Heart left ventricle (tissue), 16 donors: ENCODE measurements at places on chromosomes 2 and 18.

DNA sequence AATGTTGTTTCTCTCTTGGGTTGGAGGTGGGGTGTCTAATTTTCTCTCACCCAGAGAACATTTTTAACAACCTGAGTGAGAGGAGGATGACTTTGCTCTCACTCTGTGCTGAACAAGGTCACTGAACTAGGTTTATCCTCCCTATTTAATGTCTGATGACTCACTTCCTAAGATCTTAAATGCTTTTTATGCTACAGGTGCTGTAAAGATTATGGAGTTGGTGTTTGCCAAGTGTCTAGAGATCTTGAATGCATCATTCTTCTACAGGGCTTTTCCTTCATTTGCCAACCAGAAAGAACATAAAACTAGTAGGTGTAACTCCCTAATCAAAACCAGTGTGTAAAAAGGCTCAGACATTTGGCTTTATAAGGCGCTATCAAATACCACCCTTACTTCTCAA, 350.5 kb upstream of the ETAA1 start:
- DNase-seq = no peak
- no peaks in the 10 kb centered on the region for H3K4me1 ChIP-seq
- no peak overlapping the region for H3K4me3 ChIP-seq
- no peak overlapping the region for H3K27ac ChIP-seq
- no peaks in the 10 kb centered on the region for H3K36me3 ChIP-seq

GRCh38 chr18:37282386-37283037, 283.1 kb downstream of the CELF4 start:
- no peak overlapping the region for H3K4me3 ChIP-seq
- no peak for DNase-seq
- no peaks in the 10 kb centered on the region for H3K36me3 ChIP-seq
- no peaks in the 10 kb centered on the region for H3K4me1 ChIP-seq
- no peak overlapping the region for H3K27ac ChIP-seq

DNA sequence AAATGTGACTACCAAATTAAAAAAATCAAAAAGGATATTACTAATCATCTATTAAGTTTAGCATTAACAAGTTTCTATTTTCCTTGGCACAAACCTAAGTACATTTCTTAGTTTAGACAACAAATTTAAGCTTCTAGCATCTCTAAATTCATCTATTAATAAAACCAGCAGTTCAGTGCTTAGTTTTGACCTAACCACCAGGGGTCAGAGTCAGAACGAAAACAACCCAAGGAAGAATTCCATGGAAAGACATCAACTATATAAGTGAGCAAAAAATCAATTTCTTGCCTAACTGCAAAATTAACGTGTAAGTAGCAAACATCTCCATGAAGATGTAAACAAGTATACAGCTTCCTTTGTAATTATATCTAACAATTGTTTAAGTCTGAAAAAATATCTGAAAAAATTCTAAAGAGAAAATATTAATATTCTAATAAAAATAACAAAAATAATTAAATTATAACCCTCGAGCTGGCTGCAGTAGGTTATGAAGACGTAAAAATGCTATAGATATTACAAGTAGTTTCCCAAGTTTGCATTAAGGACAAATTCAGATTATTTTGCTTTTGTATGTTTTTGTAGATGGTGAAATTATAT, 83.7 kb downstream of the CERKL start:
- H3K27me3 ChIP-seq = no peaks in the 10 kb centered on the region
- H3K27ac ChIP-seq = no peak overlapping the region
- no peak overlapping the region for H3K4me3 ChIP-seq

DNA sequence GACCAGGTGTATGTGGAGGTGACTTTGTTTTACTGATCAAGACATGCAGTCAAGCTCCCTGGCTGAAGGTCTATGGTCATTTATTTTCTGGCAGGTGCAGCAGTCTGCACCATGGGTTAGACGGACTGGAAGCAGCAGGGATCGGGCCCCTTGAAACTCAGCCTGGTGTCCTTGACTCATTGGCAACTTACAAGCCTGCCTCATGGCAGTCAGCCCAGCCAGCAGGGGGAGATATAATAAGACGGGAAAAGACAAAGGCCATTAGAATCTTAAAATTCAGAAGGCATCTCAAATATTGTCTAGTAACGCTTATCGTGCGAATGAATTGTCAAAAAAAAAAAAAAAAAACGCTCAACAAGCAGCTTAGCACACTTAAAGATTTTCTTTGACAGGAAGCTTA, 308.2 kb downstream of the EN1 start:
- no peak for DNase-seq
- H3K36me3 ChIP-seq = no peaks in the 10 kb centered on the region
- H3K4me1 ChIP-seq = no peaks in the 10 kb centered on the region
- no peaks in the 10 kb centered on the region for H3K27me3 ChIP-seq
- no peak overlapping the region for H3K4me3 ChIP-seq
- H3K27ac ChIP-seq = no peak overlapping the region

GRCh38 chr18:61335684-61336555, 2.7 kb downstream of the CDH20 start:
- H3K27ac ChIP-seq = no peak overlapping the region
- H3K4me1 ChIP-seq = peaks cover 20% of the 10 kb centered on the region
- H3K27me3 ChIP-seq = peaks cover 27% of the 10 kb centered on the region
- H3K36me3 ChIP-seq = no peaks in the 10 kb centered on the region

DNA sequence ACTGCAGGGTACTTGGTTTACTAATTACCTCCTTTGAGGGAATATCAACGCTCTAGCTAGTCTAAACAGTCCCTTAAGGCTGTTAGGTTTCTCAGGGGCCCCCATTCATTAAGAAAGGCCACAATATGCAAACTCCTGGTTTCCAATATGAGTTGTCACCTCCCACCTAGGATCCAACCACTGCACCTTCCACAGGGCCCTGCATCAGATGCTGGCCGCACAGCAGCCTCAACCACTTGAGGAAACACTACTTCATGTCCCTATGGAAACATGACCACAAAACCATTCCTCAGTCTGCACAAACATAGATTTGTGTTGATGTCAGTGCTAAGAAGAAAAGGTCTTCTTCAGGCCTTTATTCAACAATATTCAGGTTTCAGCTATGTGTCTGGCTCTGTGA, 40.9 kb downstream of the STAT4 start:
- H3K4me1 ChIP-seq = no peaks in the 10 kb centered on the region
- H3K4me3 ChIP-seq = no peak overlapping the region
- no peak for DNase-seq

DNA sequence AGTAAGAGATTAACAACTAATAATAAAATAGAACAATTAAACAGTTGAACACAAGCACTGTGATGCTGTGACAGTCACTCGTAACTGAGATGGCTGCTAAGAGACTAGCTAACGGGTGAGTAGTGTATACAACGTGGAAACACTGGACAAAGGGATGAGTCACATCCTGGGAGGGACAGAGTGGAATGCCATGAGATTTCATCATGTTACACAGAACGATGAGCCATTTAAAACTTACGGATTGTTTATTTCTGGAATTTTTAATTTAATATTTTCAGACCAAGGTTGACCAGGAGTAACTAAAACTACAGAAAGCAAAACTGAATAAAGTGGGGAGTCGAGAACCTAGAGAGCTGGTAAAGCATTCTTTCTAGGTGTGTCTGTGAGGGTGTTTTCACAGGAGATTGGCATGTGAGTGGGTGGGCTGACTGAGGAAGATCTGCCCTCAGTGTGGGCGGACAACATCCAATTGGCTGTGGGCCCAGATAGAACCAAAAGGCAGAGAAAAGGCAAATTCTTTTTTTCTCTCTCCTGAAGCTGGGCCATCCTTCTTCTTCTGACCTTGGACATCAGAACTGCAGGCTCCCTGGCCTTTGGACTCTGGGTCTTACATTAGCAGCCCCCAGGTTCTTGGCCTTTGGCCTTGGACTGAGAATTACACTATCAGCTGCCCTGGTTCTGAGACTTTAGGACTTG, 14.6 kb downstream of the TMSB10 start:
- H3K36me3 ChIP-seq = no peaks in the 10 kb centered on the region
- peaks cover 12% of the 10 kb centered on the region for H3K4me1 ChIP-seq
- peak overlapping the region; percentile 83 for H3K27ac ChIP-seq
- H3K4me3 ChIP-seq = peak overlapping the region; percentile 19

DNA sequence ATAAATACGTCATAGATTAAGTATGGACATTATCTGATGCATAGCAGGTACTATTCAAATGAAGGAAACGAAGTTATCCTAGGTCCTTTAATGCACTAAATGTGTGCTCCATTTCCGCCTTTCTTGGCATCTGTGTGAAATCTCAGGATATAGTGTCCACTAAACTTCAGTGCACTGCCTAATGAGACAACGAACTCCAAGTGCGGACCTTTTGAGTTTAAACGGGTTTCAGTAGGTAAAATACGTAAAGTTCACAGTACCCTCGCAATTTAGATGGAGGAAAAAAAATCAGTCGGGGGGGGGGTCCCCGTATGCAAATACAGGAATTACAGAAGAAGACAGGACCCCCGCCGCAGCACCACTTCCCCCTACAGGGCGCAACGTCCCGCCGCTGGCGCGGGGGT, 729 bp upstream of the REL start:
- H3K36me3 ChIP-seq = no peaks in the 10 kb centered on the region
- DNase-seq = no peak
- H3K27ac ChIP-seq = peak overlapping the region; percentile 95
- peaks cover 27% of the 10 kb centered on the region for H3K4me1 ChIP-seq
- H3K27me3 ChIP-seq = no peaks in the 10 kb centered on the region
- peak overlapping the region; percentile 77 for H3K4me3 ChIP-seq

DNA sequence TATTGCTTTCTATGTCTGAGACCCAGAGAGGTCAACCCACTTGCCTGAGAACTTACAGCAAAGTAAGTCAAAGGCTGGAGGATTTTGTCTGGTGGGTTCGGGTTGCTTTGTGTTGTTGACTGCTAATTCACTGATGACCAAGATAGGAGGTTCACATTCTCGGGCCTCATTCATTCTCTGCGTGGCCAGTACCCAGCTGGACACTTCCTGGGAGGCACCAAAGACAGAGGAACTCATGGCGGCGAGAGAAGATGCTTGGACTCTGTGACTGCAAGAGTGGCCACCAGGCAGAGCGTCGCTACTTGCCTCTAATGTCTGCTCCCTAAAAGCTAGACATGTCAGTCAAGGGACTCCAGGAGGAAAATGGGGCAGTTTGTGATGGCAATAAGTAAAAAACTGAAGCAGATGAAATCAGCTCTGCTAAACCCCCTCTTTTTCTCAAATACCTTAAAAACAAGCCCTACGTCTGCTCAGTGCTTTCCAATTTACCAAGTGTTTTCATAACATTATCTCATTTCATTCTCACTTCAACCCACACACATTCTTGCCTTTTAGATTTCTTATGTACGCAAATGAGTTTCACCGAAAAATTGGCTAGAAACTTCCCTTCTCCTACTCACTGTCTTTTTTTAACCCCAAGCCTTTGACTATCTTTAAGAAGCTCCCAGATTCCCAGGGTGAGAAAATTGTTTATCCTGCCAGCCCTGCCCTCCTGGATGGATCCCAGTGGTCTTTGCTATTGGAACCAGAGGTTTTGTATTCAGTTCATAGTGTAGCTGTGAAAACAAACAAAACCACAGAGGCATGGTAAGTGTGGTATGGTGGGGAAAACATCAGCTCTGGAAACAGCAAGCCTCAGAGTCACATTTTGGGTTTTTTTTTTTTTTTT, 4.9 kb upstream of the LBH start:
- peaks cover 9% of the 10 kb centered on the region for H3K27me3 ChIP-seq
- H3K4me1 ChIP-seq = no peaks in the 10 kb centered on the region
- no peaks in the 10 kb centered on the region for H3K36me3 ChIP-seq
- H3K4me3 ChIP-seq = no peak overlapping the region
- H3K27ac ChIP-seq = peak overlapping the region; percentile 89
- no peak for DNase-seq

- no peak for DNase-seq
- H3K27me3 ChIP-seq = no peaks in the 10 kb centered on the region
- H3K4me1 ChIP-seq = no peaks in the 10 kb centered on the region
- no peak overlapping the region for H3K4me3 ChIP-seq
- H3K36me3 ChIP-seq = no peaks in the 10 kb centered on the region
Observed at GRCh38 chr2:8022908-8023640, 658.8 kb upstream of the ID2 start.

GRCh38 chr2:144451443-144451842, 68.5 kb downstream of the ZEB2 start:
- H3K4me3 ChIP-seq = no peak overlapping the region
- no peak overlapping the region for H3K27ac ChIP-seq
- DNase-seq = no peak

DNA sequence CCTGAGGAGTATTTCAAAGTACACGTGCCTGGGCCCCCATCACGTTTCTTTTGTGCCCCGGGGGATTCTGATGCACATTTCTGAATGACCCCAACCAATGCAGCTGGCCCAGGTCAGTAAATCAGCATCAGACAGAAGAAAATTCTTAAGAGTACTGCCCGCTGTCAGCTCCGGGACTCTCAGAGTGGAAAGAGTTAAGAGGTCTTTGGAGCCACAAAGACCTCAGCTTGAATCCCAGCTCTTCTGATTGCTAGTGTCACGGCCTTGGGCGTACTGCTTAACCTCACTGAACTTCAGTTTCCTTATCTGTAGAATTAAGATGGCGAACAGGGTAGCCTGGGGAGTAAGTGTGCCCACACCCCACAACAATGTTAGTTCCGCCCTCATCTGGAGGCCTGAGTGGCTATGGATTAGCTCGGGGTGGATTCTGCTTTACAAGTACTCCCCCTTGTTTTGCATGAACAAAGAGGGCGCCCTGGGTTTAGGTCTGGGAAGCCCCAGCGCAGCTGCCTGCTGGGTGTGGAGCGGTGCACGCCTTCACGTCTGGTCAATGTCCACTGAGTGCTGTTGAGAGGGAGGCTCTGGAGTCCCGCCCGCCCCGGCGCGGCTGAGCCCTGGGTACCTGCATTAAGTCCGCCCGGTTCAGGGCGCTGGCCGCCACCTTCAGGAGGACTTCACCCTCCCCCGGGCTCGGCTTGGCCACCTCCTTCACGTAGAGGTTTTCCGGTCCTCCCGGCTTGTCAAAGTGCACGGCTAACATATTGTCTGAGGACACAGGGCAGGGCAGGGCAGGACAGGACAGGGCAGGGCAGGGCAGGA, 858 bp downstream of the TP53I3 start:
- DNase-seq = no peak
- H3K27ac ChIP-seq = peak overlapping the region; percentile 92
- H3K36me3 ChIP-seq = peaks cover 50% of the 10 kb centered on the region
- H3K27me3 ChIP-seq = no peaks in the 10 kb centered on the region

DNA sequence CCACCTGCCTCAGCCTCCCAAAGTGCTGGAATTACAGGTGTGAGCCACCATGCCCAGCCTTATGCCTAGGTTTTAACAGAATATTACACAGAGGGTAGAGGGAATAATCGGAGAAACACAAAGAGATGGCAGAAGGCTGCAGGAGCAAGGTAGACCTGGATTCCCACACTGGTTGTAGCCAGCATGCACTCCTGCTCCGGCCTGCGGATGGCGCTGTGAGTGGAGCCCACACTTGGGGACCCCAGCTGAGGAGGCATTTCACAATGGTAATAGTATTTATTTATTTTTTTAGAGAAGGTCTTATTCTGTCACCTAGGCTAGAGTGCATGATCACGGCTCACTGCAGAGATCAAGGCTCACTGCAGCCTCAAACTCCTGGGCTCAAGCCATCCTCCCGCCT, 38.8 kb upstream of the DARS1 start:
- no peak overlapping the region for H3K27ac ChIP-seq
- H3K4me3 ChIP-seq = no peak overlapping the region
- H3K4me1 ChIP-seq = peaks cover 19% of the 10 kb centered on the region
- no peaks in the 10 kb centered on the region for H3K27me3 ChIP-seq
